NCI-H2107 (cell line): ENCODE measurements at places on chromosomes 12 and 14.

DNA sequence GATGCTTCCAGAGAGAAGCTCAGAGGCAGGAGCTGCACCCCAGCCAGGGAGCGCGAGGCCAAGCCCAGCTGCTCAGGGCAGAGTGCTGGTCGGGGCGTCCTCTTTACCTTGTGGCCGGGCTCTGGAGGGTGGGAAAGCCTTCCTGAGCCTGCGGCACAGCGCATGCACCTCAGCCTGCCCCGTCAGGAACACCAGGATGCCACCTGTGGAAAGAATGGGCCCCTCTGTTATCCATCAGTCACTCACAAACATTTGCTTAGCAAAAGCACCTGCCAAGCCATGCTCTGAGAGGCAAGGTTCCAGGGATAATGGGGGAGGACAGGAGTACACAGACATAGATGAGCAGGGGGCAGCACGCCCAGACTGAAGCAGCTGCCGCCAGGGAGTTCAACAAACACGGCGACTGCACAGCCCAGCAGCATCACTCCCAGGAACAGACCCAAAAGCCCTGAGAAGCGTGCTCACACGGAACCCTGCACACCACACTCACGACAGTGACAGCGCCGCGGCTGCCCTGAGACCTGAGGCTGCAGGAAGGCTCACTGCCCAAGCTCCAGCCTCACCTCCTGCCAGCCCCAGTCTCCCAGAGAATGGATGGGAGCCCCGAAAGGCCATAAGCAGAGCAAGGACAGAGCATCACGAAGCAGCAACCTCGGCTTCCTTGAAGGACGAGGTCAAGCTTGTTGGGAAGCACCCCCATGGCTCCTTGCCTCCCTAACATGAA lies 21.8 kb downstream of the DHX37 start:
- DNase-seq, result no peak

GRCh38 chr12:50952510-50952909 lies at the start of gene HIGD1C:
TSS of gene HIGD1C (plus strand) at chr12:50952544. CDS start at chr12:50953999, 1,455 bp downstream.
- DNase-seq, result no peak

DNA sequence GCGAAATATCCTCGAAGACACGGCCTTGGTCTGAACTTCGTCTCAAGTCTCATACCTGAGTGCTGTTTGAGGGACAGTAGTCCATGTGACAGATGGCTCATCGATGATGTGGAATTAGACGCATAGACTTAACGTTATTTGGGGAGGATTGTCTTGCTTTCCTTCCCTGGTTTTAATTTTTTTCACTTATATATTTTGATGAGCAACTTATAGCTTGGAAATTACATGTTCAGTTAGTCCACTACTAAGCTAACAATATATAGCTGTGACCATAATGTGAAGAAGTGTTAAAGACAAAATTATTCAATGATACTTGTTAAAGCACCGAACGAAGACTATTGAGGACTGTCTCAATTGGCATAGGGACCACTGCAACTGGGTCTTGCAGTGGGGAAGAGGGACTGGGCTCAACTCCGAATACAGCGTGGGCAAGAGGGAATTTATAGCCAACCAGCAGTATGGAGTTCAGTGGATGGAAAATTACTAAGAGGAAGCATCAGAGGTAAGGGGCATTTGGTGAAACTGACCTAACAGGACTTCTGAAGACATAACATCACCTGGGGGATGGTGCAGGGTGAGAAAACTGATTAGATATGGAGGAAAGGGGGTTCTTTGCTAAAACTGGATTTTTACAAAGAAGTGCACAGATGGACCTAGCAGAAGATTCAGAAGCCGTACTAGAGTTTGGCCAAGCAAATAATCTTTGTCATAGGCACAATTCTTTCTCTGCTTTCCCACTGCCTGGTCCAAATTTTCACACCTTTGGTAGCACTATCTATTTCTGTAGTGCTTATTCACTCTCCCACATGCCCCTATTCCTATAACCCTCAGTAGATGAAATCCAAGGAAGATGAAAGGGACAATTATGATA lies 910 bp upstream of the TM7SF3 start:
- DNase-seq, result no peak

DNA sequence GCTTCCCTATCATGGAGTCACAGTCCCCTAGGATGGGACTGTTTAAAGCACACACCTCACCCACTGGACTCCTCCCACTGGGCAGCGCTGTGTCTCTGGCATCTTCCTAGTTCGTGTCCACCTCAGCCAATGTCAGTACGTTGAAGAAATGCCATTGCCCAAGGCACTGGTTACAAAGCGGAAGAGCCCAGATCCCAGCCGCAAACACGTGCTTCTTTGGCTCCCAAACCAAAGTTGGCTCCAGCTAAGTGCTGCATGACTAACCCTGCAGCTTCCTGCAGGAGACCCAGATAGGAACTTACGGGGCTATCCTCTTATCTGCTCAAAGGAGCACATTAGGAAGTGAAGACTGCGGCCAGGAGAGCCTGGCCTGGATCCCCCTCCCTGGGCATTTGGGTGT lies 9.3 kb downstream of the SYNE3 start:
- no peak for DNase-seq

DNA sequence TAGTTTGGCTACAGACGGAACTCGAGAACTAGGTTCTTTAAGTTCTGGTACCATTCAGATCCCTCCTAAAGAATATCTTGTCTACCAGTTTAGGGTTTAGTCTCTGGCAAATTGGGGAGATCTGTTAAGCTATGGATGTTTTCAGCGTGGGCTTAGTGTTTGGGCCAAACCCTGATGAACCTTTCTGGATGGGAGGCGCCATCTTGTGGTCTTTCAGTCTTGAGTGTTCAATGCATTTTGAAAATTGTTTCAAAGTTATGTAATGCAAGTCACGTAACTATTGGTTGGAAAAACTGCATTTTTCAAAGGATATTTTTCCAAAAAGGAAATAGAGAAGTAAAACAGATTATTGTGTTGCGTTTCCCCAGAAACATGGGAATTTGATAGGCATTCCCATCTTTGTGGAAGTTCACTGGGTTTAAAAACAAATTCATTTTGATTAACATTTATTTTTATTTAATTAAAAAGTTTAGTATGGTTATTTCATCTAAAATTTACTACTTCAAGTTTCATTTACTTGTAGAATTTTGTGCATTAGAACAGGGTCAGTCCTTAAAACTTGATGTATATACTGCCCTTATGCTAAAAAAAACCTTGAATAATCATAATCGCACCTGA lies 169.0 kb downstream of the PRIMA1 start:
- peak; percentile 61 for DNase-seq

DNA sequence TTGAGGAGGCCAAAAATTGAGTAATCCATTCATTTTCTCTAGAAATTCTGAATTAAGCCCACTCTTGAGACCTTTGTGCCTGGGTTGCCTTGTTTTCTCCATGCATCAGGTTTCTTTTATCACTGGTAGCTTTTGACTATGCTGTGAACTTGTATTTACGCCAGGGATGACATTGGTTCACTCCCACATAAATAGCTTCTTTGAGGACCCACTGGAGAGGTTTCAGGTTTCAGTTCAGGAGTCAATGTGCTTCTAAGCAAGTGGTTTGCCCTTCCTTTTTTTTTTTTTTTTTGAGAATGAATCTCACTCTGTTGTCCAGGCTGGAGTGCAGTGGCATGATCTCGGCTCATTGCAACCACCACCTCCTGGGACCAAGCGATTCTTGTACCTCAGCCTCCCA lies 10.2 kb upstream of the SLC17A8 start:
- no peak for DNase-seq

- DNase-seq, result no peak
Observed at GRCh38 chr14:76736514-76736913, 24.8 kb upstream of the VASH1 start.

- no peak for DNase-seq
Observed at GRCh38 chr12:48163150-48163747, 5.9 kb upstream of the ASB8 start.

DNA sequence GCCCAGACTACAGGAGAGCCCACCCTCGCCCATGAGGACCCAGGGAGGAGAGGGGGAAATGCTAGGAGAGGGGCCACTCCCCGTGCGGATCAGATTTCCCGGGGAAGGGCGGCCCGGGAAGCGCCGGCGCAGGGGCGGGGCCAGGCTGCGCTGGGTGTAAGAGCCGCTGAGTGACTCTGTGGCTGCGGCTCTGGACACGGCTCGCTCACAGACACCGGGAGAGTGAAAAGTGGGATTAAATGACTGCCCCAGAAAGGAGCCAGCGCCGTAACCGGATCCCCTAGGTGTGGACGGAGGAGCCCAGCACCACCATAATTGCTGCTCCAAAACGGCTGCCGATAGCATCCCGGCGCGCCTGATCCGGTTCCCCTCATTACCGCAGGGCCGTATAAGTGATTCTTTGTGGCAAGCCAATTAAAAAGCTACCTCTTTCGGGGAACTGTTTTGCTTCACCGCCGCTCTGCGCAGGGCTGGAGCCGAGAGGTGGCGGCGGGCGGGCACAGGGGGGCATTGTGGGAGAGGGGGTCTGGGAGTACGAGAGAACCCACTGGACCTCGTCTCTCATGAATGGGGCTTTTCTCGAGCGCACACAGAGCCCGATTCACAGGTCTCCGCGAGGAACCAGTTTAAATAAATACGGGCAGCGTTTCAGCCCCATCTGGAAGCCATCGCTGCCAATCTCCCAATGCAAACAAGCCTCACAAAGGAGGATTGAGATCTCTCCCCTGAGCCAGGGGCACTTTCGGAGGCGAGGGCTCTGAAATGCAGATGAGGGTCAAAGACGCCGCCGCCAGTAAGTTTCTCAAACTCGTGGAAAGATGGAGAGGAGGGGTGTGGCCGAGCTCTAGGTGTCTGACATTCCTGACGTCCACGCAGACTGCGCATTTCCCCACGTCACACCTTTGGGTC lies 2.5 kb downstream of the COL2A1 start:
- DNase-seq, result peak; percentile 79

- no peak for DNase-seq
Observed at GRCh38 chr14:104865631-104866441, 768 bp downstream of the CEP170B start.

- no peak for DNase-seq
Observed at GRCh38 chr14:101726295-101726953, 35.1 kb upstream of the PPP2R5C start.
